Activated CD4-positive, alpha-beta T cell treated with anti-CD3 and anti-CD28 coated beads, Interleukin-2, amount 50 U/mL, for 48 hours (primary cell): ENCODE measurements at places on chromosomes 4 and X.

DNA sequence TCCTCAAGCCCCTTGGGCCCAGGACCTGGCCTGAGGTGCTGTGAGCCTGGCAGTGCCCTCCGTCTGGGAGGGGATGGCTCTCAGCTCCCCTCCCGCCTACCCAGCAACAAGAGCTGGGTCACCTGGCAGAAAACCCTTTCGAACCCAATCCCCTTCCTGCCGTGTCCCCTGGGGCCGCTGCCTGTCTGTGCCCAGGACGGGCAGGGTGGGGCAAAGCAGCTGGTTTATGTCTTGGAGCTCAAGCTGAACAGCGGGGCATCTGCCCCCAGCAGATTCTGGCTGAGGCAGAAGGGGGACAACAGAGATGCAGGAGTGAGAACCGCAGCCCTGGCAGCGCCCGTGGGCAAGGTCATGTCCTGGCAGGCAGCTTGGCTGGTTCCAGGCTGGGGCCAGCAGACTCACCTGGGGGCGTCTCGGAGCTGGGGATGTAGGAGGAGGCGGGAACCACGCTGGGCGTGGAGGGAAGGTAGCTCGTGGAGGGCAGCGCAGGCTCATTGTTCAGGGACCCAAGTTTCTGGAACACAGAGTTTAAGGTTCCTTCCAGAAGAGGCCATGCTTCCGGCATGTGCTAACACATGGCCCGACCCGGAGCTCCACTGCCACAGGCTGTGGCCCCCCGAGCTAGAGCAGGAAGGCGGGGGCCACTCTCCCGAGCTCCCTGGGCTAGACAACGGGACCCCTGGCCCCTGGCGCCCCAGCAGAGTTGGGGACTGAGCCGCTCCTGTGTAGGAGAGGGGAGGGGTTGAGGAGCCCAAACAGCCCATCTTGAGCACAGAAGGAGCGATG lies 24.2 kb downstream of the NELFA start:
- no peak for DNase-seq

GRCh38 chr4:185183622-185184281 lies 20.0 kb downstream of the CFAP97 start:
- DNase-seq = peak; percentile 79

DNA sequence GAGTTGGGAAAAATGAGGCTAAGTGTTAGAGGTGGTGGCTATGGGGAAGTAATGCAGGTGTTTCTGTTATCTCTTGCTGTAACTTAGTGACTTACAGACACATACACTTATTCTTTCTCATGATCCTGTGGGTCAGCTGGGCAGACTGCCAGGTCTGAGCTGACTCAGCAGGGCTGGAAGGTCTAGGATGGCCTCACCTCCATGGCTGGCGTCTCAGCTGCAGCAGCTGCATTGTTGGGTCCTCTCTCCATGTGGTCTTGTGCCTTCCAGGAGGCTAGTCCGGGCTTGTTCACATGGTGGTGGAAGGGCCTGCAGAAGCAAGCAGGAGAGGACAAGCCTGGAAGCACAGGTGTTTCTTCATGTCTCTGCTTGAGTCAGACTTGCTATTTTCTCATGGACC lies 172.7 kb downstream of the NHS start:
- DNase-seq = no peak

GRCh38 chrX:42680666-42681065 lies 97.3 kb downstream of the PPP1R2C start:
- DNase-seq = no peak

GRCh38 chr4:27003642-27004113 lies 143.0 kb downstream of the STIM2 start:
- peak; percentile 43 for DNase-seq

DNA sequence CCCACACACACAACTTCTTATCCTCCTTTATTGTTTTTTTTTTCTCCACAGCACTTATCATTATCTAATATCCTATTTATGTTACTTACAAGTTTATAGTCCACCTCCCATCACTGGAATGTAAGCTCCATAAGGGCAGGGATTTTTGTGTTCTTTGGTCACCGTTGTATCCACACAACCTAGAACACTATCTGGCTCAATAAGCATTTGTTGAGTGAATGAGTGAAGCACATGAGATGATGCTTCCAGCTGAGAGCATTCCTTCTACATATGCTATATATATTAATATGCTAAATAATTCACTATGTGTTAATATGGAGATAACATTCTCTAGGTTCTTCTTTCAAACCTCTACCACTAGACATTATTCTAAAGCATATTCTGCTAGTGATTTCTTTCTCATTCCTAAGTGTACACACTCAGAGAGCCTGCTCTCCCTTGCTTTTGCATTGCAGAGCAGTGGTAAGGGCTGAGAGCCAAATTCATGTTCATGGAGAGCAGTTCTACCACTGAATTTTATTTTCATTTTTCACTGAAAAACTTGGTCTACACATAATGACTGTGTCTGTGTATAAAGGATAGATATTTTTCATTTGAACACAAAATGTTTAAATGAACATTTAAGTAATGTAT lies 20.3 kb upstream of the LUZP4 start:
- DNase-seq = no peak

DNA sequence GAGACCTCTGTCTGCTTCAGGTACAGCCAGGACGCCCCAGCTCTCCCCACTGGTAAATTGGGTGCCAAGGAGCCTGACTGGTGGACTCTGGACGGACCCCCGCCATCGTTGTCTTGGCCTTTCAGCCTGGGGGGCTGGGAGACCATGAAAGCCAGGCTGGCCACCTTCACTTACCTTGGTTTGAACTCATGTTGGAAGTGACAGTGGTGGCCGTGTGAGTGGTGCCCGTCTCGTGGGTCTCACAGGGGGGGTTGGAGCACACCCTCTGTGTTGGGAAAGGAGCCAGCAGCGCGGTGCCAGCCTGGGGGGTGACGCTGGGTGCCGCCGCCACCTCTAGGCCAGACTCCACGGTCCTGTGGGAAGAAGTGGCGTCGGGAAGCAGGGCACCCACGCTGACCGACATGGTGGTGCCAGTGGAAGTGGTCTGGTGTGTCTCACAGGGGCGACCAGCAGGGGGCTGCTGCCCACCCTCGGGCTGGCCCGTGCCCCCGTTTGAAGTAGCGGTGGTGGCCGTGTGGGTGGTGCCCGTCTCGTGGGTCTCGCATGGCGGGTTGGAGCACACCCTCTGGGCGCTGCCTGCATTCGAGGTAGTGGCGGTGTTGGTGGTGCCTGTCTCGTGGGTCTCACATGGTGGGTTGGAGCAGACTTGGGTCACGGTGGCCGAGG lies 9.6 kb upstream of the RENBP start:
- no peak for DNase-seq

- DNase-seq = no peak
These were observed 8.8 kb downstream of the MANBA start for GRCh38 chr4:102751941-102752340.
